HFFc6 (cell line): ENCODE measurements at places on chromosomes 12 and 14. TPM values are rescaled to one million over a fixed set of nuclear protein-coding genes. Genes with fewer than 3 reads are reported as not detected.

DNA sequence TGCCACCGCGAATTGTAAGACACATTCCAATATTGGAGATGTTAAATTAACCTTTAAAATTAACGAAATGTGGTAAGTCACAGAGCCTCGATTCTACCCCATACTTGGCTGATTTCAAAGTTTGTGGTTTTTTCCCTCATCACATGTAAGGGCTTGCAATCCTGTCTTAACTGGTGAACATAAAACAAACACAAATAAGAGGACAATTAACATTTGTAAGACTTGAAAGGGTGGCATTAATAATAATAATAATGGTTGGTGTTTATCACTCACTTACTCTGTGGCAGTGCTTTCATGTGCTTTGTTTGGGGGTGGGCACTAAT is 26.6 kb downstream of the PPFIBP1 start:
- H3K36me3 ChIP-seq = peaks cover 22% of the 10 kb centered on the region
- H3K27ac ChIP-seq = peak overlapping the region; percentile 97
- peaks cover 90% of the 10 kb centered on the region for H3K4me1 ChIP-seq
- H3K27me3 ChIP-seq = peaks cover 2% of the 10 kb centered on the region; the same call in 1 of the 2 replicates
- H3K4me3 ChIP-seq = peak overlapping the region; percentile 85
- no peak for DNase-seq

DNA sequence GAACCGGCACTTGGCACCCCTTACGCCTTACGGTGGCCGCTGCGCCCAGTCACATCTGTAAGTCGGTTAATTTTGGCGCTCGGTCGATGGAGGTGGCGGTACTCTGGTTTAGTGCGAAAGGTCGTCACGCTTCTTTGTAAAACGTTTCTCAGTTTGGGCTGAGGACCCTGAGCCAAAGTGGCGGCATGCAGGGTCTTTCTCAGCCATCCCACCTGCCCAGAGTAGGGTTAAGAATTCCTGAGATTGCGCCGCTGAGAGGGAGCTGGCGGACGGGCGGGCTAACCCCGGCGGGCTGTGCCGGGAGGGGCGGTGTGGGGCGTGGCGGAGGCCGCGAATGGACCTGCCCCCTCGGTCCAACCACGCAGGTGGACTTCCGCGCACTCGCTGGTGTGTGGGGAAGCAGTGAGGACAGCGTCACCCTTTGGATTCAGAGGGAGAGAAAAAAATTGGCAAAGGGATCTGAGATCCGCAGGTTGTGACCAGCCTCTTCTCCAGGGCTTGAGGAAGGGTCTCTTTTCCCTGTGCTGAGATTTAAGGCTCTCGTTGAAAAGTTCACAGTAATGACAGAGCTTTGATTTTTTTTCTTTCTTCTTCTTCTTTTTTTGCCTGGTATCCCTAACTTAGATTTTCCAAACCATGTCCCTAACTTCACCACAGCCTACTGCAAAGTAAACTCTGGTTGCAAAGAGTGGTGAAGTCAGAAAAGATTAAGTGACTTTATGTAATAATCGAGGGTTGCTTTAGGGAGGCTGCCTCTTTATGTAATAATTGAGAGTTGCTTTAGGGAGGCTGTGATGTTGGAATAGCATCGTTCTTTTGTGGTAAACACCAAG is 602 bp upstream of the FBXO33 start:
- peaks cover 41% of the 10 kb centered on the region for H3K4me1 ChIP-seq
- no peaks in the 10 kb centered on the region for H3K36me3 ChIP-seq
- peak overlapping the region; percentile 98 for H3K4me3 ChIP-seq
- H3K27me3 ChIP-seq = peaks cover 4% of the 10 kb centered on the region; the same call in 1 of the 2 replicates
- peak overlapping the region; percentile 100 for H3K27ac ChIP-seq

TPH2 gene
- not detected in 3 replicates for total RNA-seq

DNA sequence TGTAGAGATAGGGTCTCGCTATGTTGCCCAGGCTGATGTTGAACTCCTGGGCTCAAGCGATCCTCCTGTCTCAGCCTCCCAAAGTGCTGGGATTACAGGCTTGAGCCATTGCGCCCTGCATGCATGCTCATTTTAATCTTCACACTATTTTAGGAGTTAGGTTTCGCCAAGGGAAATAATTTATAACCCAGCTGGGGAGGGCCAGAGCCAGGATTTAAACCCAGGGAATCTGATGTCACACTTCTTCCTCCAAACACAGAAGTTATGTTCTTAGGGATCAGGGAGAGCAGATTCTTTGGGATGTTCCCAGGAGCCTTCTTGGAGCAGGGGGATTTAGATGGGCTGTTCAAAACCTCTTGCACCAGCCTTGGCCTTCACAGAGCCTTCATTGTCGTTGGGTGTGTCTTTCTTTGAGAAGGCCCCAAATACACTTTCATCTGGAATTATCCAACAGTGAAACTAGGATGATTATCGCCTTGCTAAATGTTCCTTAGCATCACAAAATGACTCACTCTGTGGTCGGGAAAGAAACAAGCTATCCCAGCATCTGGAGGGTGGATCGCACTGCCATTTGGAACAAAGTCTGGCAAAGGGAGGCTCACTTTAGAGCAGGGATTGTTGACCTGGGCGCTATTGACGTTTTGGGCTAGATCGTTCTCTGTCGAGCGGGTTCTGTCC is 8.2 kb upstream of the PPP1CC start:
- H3K36me3 ChIP-seq = no peaks in the 10 kb centered on the region
- peaks cover 8% of the 10 kb centered on the region; the same call in 1 of the 2 replicates for H3K4me1 ChIP-seq
- peaks cover 4% of the 10 kb centered on the region for H3K27me3 ChIP-seq

ADCY6 gene
- total RNA-seq = 21.4 to 29.9 TPM (median 28.7 TPM) in 3 replicates

DNA sequence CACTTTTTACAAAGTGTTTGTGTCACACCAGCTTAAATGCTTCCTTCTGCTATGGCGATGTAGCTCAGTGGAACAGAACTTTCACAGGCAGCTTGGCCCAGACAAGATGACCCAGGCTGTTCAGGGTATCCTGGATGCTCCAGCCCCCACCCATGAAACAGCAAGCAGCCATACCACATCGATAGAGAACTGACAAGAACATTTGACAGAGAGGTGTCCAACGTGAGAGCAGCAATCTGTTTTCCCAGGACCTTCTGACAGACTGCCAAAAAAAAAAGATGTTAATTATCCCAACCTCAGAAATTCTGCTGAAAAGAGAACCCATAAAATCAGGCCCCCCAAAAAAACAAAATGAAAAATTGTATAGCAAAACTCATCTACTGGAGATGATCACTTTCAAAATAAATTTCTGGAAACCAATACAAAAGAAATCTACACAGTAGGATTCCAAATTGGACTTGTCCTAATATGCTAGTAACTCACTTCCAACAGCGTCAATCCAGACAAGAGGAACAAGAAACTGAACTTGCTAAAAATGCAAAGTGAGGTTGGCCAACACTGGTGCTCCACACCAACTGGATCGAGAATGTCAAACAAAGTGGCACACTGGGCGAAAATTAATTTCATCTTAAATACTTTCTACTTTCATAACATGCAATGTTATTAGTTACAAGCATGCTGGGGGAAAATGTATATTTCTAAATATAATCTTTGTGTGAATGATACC is 118.8 kb downstream of the DPF3 start:
- no peak for DNase-seq
- H3K27me3 ChIP-seq = peaks cover under 1% of the 10 kb centered on the region
- peaks cover 22% of the 10 kb centered on the region for H3K4me1 ChIP-seq
- no peak overlapping the region for H3K4me3 ChIP-seq
- H3K36me3 ChIP-seq = peaks cover 19% of the 10 kb centered on the region

GRCh38 chr14:44988694-44989093 is 26.7 kb downstream of the TOGARAM1 start:
- no peak for DNase-seq
- no peak overlapping the region for H3K4me3 ChIP-seq
- H3K27ac ChIP-seq = no peak overlapping the region
- no peaks in the 10 kb centered on the region for H3K36me3 ChIP-seq

DNA sequence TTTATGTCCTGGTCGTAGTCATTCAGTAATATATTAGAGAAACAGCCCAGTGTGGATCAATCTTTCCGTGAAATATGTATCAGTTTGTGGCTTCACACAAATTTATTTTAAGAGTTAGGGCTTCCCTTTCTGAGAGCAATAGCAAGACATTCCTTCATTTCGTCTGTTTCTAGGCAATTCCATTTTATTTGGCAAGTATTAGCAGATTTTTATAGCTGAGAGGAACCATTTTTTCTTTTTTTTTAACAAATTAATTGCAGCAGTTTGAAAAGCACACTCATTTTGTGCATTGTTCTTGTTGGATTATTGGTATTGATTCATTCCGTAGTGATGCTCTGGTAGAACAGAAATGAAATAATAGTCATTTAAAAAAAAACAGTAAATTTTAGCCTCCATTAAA is 132.9 kb downstream of the SRGAP1 start:
- peak overlapping the region; percentile 84 for H3K27ac ChIP-seq
- peak; percentile 8 for DNase-seq
- peaks cover 87% of the 10 kb centered on the region for H3K4me1 ChIP-seq
- peaks cover 8% of the 10 kb centered on the region; the same call in 1 of the 2 replicates for H3K27me3 ChIP-seq
- H3K4me3 ChIP-seq = peak overlapping the region; percentile 29; the same call in 1 of the 2 replicates

DNA sequence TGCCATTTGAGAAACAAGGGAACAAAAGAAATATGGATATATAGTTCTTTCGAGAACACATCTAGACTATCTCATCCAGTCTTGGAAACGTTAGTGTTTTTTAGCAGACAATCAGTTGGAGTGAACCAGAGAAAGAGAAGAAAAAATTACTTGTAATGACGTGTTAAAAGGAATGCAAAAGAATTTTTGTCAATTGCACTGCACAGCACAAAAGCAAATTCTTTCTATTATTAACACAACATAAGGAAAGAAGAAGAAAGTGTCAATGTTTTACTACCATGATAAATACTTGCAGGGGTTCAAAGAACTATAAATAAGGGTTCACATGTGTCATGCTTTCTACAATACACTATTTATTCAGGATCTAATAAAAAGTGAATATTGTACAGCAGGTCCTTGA is 27.5 kb upstream of the GSG1 start:
- H3K27ac ChIP-seq = peak overlapping the region; percentile 5; the same call in 1 of the 2 replicates
- H3K36me3 ChIP-seq = no peaks in the 10 kb centered on the region
- DNase-seq = no peak
- H3K27me3 ChIP-seq = no peaks in the 10 kb centered on the region

DNA sequence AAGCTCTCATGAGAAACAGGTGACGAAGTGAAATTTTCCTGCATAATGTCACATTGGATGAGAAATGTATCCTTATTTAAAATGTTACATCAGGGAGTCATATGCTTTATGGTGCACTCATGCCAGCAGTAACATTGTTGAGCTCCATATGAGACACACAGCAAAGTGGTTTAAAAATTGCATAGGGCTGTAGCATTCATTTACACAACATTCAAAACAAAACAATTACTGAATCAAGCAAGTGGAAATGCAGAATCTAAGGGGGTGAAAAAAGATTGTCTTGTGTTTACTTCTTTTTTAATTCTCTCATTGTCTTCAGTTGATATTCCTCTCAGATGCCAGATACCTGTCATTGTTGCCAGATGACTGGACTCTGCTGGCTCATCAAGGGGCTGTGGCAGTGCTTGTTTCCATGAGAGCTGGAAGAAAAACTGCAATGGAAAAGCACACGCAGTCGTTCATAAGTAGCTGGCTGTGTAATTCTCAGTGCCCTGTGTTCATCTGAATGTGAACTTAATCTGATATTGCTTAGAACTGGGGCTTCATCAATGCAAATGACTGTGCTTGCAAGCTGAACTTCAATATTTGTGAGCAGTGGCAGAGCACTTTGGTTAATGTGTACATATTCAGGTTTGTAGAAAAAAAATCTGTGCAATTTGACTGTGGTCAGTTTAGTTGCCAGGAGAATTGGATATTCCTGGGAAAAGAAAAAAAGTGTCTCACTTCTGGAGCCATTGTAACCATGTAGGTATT is 305.6 kb downstream of the RAD51B start:
- H3K27ac ChIP-seq = peak overlapping the region; percentile 83
- H3K27me3 ChIP-seq = peaks cover 2% of the 10 kb centered on the region; the same call in 1 of the 2 replicates
- no peaks in the 10 kb centered on the region for H3K36me3 ChIP-seq
- peaks cover 19% of the 10 kb centered on the region for H3K4me1 ChIP-seq
- DNase-seq = peak; percentile 74

SIX6 gene
- total RNA-seq = not detected in 3 replicates

GRCh38 chr12:121113057-121113456 is 19.6 kb upstream of the P2RX7 start:
- H3K4me3 ChIP-seq = no peak overlapping the region
- H3K27me3 ChIP-seq = peaks cover 12% of the 10 kb centered on the region
- no peak for DNase-seq
- H3K4me1 ChIP-seq = no peaks in the 10 kb centered on the region; the same call in 1 of the 2 replicates

DNA sequence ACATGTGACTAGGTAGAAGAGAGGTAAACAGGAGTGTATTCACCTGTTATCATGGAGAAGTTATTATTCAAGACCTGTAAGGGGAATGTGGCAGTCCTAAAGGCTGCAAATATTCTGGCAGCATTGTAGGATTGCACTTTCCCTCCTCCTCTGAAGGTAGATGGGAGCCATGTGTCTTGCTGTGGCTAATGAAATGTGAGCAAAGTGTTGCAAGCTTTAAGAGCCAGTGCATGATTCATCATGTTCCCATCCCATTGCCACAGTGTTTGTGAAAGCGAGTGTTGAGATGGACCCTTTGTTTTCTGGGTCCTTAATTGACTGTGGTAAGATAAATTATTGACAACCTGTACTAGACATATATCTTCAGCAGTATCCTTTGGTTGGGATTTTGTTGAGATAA is 128.7 kb downstream of the RGS6 start:
- H3K4me1 ChIP-seq = no peaks in the 10 kb centered on the region
- H3K36me3 ChIP-seq = peaks cover 3% of the 10 kb centered on the region; the same call in 1 of the 2 replicates
- H3K27ac ChIP-seq = no peak overlapping the region
- no peaks in the 10 kb centered on the region for H3K27me3 ChIP-seq

POLE2 gene
- 4.1 and 10.0 TPM in 2 replicates for total RNA-seq

GRCh38 chr12:110818511-110818910 is 28.3 kb upstream of the CCDC63 start:
- DNase-seq = no peak
- H3K36me3 ChIP-seq = no peaks in the 10 kb centered on the region
- H3K27me3 ChIP-seq = peaks cover 25% of the 10 kb centered on the region
- no peaks in the 10 kb centered on the region for H3K4me1 ChIP-seq
- H3K4me3 ChIP-seq = no peak overlapping the region

PTCSC3 gene
- not detected in 3 replicates for total RNA-seq

DNA sequence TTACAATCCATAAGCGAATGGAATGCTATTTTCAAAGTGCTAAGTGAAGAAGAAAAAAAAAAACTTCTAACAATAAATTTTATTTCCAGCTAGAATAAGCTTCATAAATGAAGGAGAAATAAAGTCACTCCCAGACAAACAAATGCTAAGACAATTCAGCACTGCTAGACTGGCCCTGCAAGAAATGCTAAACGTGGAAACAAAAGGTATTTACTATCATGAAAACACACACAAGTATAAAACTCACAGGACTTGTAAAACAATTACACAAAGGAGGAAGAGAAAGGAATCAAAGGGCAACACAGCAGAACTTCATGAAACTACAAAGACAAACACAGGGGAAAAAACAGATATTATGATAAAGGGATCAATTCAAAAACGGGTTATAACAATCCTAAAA is 85.8 kb upstream of the NELL2 start:
- no peak for DNase-seq
- no peaks in the 10 kb centered on the region for H3K36me3 ChIP-seq
- H3K4me1 ChIP-seq = no peaks in the 10 kb centered on the region

- H3K36me3 ChIP-seq = no peaks in the 10 kb centered on the region
- H3K27ac ChIP-seq = no peak overlapping the region
- H3K27me3 ChIP-seq = peaks cover 13% of the 10 kb centered on the region
Measured at GRCh38 chr12:50032854-50033581, 7.7 kb upstream of the RACGAP1 start.

DEGS2 gene
- not detected in 3 replicates for total RNA-seq
